ENCODE measurements at places on chromosomes 7 and 10.

- DNase-seq, result no peak
These were observed 26.2 kb downstream of the ADAM22 start for GRCh38 chr7:87960239-87960638.

GRCh38 chr7:140041659-140042385 is 20.9 kb downstream of the PARP12 start:
- no peak for DNase-seq

DNA sequence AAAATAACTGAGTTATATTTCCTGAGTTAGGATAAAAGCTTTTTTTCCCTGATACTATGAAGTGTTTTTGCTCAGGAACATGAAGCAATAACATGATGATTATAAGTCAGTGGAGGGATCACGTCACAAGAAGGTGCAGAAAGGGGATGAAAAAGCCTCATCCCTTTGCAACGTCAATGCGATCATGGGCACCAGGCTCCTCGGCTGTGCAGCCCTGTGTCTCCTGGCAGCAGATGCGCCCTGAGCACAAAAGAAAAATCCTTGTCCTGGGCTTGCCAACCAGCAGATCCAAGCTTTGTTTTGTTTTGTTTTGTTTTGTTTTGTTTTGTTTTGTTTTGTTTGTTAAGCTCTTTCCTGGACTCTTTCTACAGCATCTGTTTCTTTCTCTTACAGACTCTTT is 103.5 kb upstream of the PRSS1 start:
- DNase-seq, result no peak

GRCh38 chr10:104862-105565 is 30.2 kb upstream of the ZMYND11 start:
- DNase-seq, result peak; percentile 82

DNA sequence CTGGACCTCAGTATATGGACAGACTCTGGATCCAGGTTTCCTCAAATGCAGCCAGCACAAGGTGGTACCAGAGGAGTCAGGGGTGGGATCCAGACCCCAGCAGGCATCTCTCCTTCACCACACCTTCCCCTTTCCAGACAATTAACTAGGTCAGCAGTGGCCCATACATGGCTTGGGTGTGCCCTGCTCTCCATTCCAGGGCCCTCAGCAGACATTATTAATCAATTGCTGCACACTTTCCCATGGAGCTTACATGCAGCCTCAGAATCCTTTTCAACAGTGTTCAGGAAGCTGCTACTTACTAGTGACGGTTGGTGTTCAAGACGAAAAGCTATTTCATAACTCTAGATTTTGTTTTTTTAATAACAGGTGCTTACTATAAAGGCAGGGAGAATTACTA is 6.0 kb downstream of the COL13A1 start:
- no peak for DNase-seq

GRCh38 chr7:34842782-34843181 is 184.8 kb downstream of the NPSR1 start:
- no peak for DNase-seq

DNA sequence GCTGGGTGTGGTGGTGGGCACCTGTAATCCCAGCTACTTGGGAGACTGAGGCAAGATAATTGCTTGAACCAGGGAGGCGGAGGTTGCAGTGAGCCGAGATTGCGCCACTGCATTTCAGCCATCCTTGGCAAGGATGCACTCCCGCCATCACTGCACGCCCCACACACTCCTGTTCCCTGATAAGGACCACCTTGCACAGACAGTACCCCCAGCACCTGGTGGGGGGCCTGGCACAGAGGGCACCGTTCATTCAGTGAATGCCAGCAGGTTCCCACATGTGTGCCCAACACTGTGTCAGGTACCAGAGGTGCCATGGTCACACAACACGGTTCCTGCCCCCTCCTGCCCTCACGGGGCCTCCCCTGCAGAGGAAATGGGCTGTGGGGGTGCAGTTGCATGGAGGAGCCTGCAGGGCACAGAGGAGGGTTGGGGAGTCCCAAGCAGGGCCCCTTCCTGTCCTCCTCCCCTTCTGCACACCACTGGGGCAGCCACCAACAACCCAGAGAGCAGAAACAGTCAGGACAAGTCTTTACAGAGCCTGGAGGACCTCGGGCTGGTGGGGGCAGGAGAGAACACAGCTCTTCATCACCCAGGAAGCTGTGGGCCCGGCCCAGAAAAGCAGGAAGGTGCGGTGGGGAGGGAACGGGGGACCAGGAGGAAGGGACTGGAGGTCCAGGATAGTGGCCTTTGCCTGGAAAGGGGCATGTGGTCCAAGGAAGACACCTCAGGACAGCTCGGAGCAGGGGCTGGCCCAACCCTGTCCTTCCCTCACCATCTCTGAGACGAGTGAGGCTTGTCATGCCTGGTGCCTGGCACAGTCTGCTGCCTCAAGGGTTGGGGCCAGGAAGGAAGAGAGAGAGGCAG is 7.1 kb downstream of the CRYGN start:
- no peak for DNase-seq

GRCh38 chr7:81111358-81111757 is 192.5 kb upstream of the SEMA3C start:
- no peak for DNase-seq

GRCh38 chr7:127776776-127777386 is 124.9 kb downstream of the SND1 start:
- no peak for DNase-seq

- no peak for DNase-seq
These were observed 457.9 kb downstream of the DNAJB6 start for GRCh38 chr7:157794746-157795065.

DNA sequence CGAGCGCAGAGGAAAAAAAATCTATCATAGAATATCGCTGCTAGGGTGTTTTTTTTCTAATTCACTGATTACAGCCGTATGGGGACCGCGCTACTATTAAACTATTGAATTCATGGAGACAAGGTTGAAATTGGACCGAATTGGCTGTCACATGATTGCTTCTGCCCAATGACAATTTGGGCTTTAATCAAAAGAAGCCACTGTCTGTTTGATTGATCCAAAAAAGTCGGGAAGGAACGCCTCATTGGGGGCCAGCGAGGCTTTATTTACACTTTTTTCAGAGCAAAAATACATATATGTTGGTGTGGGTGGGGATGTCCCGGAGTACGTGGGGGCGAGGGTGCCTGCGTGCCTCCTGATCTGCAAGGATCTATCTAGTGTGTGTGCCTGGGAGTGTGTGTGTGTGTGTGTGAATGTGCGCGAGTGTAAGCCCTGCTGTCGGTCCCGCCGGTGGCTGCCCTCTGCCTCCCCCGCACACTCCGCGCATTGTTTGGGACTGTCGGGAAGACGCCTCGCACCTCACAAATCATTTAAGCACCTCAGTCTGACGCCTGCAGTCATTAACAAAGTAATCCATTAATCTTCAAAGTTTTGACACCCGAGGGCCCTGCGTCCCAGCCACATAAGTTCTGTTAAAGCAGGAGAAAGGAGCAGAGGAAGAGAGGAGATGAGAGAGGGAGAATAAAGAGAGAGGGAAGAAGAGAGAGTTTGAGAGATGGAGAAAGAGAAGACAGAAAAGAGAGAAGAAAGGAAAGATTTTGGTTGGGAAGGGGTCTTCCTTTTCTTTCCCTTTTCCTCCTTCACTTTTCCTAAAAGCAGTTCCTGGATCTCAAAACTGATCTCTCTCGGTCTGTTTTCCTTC is at the start of gene HOXA2:
Gene HOXA2, minus strand, starts transcription at position 103 of the 862 bp plus-strand sequence. CDS start 183 bp downstream, outside the sequence.
- DNase-seq, result no peak

DNA sequence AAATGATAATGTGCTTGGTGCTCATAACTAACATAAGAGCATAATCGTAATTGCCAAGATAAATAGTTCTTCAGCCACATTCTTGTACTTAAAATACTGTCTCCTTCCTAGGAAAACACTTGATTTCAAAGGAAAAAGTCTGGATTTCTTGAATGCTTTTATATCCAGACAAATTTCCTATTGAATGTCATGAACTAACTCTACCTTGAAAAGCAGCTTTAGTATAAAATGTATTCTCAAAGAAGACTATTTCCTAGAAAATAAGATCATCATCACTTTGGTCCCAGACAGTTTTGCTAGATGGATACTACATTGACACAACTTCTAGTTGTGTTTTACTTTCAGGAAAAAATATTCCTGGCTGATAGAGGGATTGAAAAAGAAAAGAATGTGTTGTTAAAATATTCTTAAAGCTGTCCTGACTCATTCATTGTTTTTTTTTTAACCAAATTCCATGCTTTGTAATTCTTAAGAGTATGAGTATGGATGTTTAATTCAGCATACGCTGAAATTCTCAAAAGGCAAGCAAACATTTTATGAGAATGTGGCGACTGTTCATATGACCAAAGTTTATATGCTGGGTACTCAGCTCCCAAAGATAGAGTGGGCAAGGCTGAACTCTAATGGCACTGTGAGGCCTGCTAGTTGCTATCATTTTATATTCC is 106.1 kb downstream of the PPP1R3A start:
- no peak for DNase-seq

DNA sequence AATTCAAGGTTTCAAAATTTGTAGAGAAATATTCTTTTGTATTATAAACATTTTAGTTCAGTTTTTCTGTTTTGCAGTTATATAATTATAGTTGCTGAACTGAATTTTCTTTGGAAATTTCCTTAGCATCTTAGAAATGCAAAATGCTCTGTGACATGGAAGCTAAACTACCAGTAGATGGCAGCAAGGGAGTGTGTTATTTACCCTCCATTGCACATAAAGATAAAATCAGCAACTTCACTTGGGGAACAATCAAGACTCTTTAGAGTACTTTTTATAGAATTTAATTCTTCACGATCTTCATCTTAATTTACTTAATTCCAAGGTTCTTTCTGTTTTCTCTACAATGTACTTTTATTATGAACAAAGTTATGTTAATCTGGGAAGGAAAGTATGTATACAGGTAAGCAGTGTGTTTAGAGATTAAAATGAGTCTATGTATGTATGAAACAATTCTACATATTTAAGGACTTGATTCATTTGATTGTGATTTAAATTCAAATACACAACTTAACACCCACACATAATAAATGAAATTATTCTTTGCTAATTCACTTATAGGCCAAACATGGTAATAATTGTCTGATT is 404.2 kb downstream of the THSD7A start:
- peak; percentile 60 for DNase-seq

- no peak for DNase-seq
These were observed 23.0 kb downstream of the IDE start for GRCh38 chr10:92550924-92551323.

- peak; percentile 38 for DNase-seq
These were observed 1.9 kb downstream of the SKIDA1 start for GRCh38 chr10:21523557-21524008.

GRCh38 chr7:151085691-151086620 is at the start of gene AGAP3:
Gene AGAP3 (plus strand): TSS chr7:151086475. CDS start chr7:151086742, 267 bp downstream.
- DNase-seq, result peak; percentile 87

DNA sequence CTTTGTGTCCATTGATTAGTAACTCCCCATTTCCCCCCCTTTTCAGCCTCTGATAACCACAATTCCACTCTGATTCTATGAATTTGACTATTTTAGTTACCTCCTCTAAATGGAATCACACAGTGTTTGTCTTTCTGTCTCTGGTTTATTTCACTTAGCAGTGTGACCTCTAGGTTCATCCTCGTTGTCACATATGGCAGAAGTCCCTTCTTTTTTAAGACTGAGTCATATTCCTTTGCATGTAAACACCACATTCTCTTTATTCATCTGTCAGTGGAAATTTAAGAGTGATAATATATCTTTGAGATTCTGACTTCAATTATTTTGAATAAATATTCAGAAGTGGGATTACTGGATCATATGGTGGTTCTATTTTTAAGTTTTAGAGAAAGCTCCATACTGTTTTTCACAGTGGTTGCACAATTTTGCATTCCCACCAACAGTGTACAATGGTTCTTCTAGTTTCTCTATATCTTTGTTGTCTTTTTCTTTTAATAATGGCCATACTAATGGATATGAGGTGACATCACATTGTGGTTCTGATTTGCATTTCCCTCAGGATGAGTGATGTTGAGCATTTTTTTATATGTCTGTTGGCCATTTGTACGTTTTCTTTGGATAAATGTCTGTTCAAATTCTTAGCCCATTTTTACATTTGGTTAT is 126.1 kb upstream of the GRB10 start:
- no peak for DNase-seq

- DNase-seq, result no peak
These were observed 138.3 kb upstream of the PALS2 start for GRCh38 chr7:24434972-24435371.

DNA sequence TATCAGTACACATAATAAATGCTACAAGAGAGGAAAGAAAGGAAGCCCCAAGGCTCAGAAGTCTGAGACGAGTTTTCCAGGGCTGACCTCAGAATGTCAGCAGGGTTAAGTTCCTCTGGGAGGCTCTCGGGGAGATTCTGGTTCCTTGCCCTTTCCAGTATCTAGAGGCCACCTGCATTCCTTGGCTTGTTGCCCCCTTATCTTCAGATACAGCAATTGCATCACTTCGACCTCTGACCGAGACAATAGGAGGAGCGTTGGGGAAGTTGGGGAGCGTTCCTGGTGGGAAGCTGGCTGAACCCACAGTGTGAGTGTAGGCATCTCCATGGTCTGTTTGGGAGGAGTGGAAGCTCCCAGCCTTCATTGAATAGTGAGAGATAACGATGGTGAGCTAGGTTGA is 72.0 kb upstream of the MTPN start:
- DNase-seq, result no peak

DNA sequence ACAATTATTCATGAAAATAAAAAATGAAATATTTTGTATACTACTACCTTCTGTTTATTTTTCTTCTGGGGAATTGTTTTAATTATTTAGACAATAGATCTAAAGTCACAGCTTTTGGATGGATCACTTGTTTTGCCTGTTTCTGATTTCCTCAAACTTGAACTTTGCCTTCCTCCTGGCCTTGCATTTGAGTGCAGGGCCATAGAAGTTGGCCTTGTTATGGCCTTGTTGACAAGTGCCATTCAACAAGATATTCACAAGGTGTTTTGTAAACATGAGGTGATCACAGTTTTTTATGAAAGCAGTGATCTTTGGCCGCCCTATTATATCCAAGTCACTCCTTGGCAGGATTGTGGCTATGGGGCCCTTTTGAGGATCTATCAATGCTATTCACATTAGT is 4.6 kb downstream of the ZNF22 start:
- DNase-seq, result no peak

DNA sequence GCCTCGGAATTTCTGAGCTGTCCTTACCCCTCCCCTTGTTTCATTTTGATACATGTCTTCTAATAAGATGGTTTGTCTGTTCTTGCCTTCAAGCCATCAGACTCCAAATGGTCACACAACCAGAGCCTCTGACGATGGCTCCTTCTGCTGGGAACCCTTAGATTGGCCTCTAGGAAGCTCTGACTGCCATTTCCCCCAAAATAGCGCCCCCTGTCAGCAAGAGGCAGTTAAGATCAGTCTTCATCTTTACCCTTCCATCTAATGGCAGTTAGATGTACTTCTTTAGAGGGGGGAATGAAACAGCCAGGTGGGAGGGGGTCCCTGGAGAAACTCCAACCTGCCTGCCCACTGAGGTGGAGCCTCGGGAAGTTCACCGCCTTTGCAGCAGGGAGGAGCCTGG is 85.8 kb upstream of the GPR22 start:
- no peak for DNase-seq

Measured in SHP77 (cell line).